ENCODE measurements at places on chromosomes 4 and X.

DNA sequence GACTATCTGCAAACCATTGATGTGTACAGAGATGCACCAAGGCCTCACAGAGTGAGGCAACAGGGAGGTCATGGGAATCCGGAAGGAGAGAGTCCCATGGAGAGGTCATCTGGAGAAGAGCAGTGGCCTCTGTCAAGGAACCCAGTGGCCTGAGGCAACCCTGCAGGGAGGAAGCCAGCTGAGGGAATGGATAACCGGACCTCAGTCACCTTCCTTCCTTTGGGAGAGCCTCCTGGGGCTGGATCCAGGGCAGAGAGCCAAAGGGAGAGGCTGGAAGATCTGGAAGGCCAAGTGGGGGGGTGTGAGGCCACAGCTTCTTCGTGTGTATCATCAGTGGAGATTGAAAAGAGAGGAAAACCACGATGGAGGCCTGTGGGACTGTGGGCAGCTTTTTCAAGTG is 24.3 kb upstream of the CD38 start:
- DNase-seq, result no peak

DNA sequence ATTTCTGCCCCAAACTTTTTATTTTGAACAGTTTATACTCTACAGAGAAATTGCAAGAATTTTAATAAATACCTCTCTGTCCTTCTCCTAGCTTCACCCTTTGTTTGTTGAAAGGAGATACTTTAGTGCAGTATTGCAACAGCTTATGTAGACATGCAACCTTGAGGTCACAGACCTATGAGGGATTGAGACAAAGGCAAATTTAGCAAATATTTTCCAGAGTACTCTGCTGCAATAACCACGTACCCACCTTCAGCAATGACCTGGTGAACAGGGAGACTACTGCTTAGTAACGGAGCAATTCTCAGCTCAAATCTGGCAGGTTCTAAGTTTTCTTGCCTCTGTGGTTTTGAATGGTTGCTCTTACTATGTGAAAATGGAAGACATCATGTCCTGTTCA is 13.2 kb downstream of the FGA start:
- DNase-seq, result no peak

DNA sequence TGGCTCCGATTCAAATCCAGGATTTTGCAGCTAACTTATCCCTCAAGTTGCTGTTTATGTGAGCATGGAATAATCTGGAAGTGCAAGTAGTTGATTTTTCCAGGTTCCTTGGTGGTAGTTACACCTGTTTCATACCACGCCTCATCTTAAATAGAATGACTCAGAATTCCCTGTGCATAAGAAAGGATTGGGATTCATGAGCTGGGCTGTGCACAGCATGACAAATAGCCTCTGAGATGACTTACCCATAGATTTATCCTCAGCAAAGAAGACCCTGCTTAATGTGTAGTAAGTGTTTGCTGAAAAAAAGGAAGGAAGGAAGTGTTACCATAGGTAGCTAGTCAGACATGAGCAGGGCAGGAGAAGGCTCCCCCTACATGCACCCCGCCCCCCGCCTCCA is 777.7 kb upstream of the ADGRL3 start:
- no peak for DNase-seq

- no peak for DNase-seq
Observed at GRCh38 chr4:7424553-7425111, 10.1 kb downstream of the PSAPL1 start.

DNA sequence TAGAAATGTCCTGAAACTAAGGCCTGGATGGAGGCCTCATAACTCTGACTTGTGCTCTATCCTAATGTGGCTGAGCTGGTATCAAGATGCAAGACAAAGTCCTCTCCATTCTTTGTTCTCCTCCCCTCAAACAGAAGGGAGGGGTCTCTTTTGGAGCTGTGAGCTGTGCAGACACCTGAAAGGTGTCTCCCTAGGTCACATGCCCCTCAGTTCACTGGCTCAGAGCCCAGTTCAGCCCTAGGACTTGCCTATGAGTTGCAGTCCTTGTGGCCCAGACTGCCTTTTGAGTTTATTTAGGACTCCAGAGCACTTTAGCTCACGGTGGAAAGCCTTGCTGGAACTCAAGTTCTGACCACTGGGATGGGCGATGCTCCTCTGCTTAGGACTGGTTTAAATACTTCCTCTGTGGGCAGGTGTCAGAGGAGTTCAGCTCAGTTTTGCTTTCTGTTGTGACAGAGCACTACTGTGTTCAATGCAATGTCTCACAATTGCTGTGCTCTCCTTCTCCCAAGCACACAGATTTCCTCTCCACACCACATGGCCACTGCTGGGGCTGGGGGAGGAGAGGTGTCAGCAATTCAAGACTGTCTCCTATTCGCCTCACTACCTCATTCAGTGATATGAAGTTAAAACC is 84.8 kb upstream of the ZNF827 start:
- DNase-seq, result no peak

All from bone marrow (tissue), 2 donors.